Activated CD4-positive, alpha-beta memory T cell treated with anti-CD3 and anti-CD28 coated beads for 36 hours (primary cell): ENCODE measurements at places on chromosomes 4 and X.

DNA sequence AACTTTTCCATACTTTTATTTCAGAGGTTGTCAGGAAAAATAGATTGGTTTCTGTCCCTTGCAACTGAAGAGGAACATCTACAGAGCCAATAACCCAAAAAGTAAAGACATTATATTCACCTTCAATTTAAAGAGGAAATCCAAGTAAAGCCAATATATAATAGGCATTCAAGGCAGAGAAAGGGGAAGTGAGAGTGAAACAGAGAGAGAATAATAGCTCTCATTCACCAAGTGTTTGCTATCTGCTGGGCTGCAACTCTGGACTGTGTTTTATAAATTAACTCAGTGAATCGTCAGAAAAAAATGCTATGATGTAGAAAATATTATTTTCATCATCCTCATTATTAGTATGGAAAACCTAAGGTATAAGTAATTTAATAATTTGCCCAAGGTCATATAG lies 448.5 kb downstream of the TRAM1L1 start:
- no peak for DNase-seq

- no peak for DNase-seq
Observed at GRCh38 chr4:21554500-21554899, 394.1 kb downstream of the KCNIP4 start.

DNA sequence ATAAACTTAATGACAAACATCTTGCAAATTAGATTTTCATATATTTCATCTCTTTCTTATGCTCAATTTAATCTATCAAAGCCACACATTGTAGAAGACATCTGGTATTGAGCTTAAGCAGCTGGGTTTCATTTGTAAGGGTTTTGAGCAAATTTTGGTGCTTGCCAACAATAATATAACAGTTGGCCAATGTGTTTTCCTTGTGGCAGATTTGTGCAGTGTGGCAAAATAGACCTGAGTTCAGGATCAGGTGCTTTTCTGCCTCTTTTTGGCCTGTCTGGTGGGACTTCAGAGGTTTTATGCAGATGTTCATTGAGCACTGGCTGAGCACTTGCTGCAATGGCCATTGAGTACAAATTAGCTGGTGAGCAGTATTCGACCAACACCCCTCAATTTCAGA lies 301.9 kb downstream of the BMPR1B start:
- DNase-seq, result no peak

- DNase-seq, result peak; percentile 10
Observed at GRCh38 chr4:17511051-17511450, 839 bp downstream of the QDPR start.

DNA sequence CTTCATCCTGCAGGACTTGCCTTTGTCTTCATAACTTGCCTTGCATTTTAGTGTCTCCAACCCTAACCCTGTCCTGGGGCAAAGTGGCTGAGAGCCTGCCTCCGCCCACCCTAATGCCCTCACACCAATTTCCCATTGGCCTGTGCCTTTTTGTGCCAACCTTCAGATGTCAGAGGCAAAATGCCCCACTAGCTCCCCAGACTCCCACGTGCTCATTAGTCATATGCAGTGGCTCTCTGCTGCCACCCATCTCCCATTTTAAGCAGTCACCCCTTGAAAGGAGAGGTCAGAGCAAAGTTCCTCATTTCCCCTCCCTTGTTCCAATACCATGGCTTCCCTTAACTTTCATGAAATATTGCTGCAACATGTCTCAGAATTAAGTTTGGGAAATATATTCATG lies 74.8 kb upstream of the PASD1 start:
- peak; percentile 13 for DNase-seq

- DNase-seq, result no peak
Observed at GRCh38 chr4:122733787-122734120, 1.2 kb downstream of the BBS12 start.

GRCh38 chr4:120816296-120816965 lies 106.1 kb downstream of the PRDM5 start:
- DNase-seq, result no peak

- DNase-seq, result peak; percentile 15
Observed at GRCh38 chrX:102835504-102836146, 101.4 kb upstream of the RAB40AL start.

DNA sequence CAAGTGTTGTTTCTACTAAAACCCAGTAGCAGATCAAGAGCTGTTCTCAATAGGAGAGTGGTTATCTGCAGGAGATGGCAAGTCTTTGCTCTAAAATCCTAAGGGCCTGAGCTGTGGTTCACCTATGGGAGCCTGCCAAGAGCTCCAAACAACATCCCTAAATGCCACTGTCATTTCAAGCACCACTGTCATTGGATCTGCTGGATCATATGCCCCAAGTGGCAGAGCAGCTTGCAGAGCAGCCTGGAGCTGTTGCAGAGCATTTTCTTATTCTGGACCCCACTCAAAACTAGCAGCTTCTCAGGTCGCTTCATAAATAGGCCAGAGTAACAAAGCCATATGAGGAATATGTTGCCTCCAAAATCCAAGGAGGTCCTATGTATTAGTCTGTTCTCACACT lies 59.6 kb downstream of the KANTR start:
- DNase-seq, result no peak

DNA sequence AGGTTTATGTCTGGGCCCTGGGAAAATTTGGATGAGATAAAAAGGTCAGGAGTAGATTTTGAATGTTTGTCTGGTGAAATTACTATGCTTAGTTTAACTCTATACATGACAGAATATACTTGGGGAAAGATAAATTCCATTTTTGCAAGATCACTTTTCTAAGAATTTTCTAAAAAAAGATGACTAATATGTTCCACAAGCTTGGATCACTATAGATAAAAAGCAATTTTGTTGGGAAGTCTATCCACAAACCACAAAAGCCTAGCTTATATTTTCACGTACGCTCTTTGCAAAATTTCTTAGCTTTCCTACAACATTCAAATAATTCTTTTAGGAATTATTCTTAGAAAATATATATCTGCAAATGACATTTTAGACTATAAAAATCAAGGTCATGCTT lies 20.6 kb upstream of the COQ2 start:
- no peak for DNase-seq

- peak; percentile 60 for DNase-seq
Observed at GRCh38 chr4:70927502-70928137, 25.5 kb downstream of the MOB1B start.

GRCh38 chr4:93018243-93018642 lies 714.5 kb downstream of the GRID2 start:
- no peak for DNase-seq

- DNase-seq, result no peak
Observed at GRCh38 chrX:13952581-13952980, 77.1 kb downstream of the GEMIN8 start.

GRCh38 chr4:122716825-122717448 lies 15.6 kb upstream of the BBS12 start:
- peak; percentile 85 for DNase-seq

DNA sequence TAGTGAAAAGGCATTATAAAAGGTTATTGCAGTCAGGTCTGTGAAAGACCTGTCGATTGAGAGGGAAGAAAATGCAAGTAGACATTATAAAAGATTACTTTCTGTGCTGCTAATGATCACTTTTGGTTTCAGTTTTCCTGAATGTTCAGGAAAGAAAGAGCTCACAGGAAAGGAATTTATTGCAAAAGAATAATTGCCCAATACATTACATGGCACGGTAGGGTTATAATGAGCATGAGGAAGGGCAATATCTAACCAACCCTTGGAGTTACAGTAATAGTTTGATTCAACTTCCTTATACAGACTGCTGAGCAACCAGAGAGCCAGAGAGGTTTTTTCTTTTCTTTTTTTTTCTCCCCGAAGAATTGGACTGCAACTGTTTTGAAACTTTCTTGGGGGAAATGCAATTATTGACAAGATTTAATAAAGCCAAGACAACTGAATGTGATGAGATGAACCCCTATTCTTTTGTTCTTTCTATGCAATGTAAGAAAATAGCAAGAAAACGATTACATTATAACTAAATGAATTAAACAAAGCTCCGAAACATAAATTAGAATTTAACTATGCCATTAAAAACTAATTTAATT lies 247.0 kb downstream of the C4orf33 start:
- no peak for DNase-seq

GRCh38 chr4:134313591-134313990 lies 112.0 kb upstream of the PABPC4L start:
- DNase-seq, result no peak

DNA sequence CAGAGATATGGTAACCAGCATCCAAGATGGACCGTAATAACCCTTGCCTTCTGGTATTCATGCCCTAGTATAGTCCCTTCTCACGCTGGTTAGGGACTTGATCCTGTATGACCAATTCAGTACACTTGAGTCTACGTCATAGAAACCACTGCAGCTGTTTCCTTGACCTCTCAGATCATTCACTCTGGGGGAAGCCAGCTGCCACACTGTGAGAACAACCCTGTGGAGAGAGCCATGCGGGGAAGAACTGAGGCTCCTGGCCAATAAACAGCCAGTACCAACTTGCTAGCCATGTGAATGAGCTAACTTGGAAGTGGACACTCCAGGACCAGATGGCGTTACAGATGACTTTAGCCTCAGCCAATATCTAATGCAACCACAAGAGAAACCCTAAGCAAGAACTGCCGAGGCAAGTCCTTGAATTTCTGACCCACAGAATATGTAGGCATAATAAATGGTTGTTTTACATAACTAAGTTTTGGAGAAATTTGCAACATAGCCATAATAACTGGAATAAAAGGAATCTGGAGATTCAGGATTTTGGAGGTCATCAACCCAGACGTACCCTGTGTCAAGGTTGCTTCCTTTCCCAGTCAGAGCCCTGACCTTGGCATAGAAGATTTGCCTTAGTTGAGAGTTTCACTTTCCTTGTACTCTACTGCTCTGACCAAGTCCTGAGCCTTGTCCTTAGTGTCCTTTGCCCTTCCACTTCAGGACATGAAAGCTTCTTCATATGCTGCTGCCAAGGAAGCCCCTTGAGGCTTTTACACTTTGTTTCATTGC lies 87.3 kb upstream of the ZNF81 start:
- DNase-seq, result no peak

- no peak for DNase-seq
Observed at GRCh38 chr4:101033986-101034385, 313.3 kb downstream of the PPP3CA start.

- DNase-seq, result no peak
Observed at GRCh38 chr4:26889356-26889755, 28.7 kb downstream of the STIM2 start.

- peak; percentile 7 for DNase-seq
Observed at GRCh38 chrX:118115953-118116712, 477 bp downstream of the KLHL13 start.

DNA sequence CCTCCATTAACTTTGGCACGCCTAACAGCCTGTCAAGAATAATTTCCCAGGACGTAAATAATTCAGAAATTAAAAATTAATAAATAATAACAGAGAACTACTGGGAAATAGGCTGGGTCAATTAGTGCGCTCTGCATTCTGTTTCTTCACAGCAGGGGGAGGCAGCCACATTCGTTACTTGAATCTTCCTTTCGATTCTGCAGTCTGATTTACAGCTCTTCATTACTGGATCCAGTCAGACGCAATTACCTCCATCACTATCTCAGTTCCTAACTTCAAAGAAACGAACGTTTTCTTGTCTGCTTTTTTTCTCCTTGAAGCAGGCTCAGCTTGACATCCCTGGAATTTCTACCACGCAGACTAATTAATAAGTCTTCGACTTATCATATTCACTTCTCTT lies 9.0 kb upstream of the RPL34 start:
- no peak for DNase-seq

DNA sequence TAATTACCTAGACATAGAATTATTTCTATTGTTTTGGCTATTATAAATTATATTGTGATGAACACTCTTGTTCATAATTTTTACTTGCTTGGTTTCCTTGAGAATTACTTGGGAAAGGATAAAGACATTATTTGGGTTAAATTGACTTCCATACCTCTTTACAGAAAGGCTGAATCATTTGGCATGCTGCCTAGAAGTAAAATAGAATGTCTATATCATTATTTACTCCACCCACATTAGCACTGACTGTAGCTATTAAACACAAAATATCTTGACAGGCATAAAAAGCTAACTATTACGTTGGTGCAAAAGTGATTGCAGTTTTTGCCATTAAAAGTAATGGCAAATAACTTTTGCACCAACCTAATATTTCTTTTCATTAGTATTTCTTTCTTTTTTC lies 29.7 kb upstream of the ADH6 start:
- no peak for DNase-seq

DNA sequence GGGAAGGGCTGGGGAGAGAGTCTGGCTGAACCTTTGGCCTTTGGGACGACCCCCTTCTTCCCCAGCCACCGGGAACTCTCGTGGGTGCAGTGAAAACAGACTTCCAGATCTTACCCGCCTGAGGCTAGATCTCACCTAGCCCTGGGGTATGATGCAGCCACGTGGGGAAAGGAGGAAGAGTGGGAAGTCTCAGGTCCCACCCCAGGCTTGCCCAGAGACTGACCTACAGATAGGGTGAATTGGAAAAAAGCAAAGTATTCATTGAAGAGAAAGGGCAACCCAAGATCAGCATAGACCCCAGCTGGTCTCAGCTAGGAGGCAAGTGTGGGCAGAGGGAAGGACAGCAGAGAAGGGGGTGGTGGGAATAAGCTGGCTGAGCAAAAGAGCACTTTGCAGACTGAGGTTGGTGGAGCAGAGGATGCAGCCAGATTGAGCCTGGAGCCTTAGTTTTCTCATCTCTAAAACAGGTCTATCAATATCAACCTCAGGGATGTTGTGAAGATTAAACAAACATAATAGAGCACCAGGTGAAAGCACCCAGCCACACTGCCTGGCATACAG lies 4.2 kb upstream of the EFNB1 start:
- DNase-seq, result no peak
